Ecto neural progenitor cell (in vitro differentiated cells): ENCODE measurements at places on chromosomes 7 and 10.

DNA sequence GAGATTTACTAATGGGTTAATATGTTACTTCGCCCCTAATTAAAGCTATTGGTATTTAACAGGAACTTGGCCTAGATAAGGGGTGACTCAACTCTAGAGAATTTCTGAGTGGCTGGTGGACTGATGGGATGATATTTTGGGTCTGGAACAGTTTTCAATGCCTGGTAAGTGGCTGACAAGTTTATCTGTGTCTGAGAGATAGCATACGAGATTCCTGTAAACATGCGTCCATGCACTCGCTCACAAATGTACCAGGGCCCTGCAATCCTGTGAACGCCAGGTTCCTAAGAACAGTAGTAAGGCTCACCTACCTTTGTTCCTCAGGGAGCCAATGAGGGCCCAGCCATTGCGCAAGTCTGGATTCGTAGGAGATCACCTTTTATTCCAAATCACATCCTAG lies 683.8 kb upstream of the ANKRD30A start:
- no peak for DNase-seq

- no peak for DNase-seq
Measured at GRCh38 chr10:32046151-32046550, 10.1 kb downstream of the KIF5B start.

DNA sequence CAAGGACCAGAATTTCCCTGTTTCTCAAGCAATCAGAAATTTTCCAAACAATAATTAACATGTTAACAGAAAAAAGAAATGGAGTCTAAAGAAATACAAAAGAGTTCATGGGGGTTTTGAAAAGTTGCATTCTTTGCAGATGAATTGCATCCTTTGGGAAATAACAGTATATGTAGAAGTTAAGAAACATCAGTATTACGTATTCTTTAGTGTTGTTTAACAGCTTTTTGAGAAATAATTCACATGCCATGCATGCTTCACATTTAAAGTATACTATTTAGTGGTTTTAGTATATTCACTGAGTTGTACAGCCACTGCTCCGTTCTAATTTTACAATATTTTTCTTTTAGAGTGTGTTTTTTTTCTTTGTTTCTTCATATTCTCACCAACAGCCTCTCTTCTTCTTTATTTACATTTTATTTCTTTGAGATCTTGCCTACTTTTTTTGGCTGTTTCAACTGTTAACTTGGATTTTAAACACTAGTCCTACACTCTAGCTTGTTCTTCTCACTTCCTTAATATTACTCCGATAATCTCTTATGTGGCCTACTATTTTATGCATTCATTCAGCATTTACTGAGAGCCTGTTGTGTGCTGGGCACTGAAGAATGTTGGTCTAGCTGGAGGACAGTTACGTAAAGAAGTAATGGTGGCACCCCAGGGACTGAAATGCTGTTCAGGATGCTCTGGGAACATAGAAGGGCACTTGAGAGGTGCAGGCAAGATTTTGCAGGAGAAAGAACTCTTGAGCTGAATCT lies 330.1 kb downstream of the EXOC4 start:
- no peak for DNase-seq

- no peak for DNase-seq
Measured at GRCh38 chr7:43240565-43240964, 128.1 kb downstream of the HECW1 start.

DNA sequence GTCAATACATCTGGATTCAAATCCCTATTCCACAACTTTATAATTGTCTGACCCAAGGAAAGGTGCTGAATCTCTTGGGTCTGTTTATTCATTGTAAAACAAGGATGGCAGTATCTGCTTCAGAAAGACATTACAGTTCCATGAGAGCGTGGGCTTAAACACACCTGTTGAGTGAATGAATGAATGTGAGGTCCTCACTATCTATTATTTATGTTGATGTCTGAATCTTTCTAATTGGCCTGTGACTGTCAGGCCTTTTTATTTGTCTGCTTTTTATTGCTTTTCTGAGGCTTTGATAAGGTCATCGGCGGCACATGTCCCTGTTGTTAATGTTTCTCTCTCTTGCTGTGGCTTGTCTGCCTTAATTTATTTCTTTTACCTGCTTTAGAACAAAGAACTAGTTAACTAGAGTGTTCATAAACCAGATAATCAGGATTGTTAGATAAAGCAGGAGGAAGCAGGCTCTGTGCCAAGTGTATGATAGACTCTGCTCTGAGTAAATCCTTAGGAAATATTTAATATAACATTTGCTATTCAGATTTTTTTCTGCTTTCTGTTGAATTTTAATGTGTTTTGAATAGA lies 42.3 kb upstream of the CYCS start:
- DNase-seq, result no peak

DNA sequence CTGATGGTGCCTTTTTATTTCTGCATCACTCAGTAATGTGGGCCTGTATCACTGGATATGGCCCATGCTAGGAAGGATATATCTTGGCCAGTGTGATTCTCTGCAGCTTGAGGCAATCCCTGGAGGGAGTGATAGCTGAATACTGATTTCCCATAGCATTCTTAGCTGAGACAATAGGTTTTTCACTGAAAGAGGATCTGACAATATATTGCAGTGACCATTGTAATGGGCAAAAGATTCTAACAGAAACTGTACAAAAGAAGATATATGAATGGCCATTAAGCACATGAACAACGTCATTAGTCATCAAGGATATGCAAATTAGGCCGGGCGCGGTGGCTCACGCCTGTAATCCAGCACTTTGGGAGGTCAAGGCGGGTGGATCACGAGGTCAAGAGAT lies 117.8 kb downstream of the KAT6B start:
- DNase-seq, result no peak

DNA sequence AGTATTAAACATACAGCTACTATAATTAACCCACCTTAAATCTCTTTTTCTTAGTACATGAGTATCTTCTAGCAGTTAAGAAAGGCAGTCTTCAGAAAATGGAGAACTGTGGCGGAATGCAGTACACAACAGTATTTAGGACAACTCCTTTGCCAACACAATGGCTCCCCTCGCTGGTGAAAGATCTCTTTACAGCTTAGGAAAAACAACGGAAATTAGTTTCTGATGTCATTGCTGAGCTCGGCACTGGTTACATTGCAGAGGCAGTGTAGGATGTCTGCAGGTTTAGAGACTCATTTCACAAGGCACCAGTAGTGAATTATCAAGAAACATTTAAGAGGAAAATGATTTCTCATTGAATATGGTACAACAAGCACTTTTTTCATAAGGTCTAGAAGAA lies 43.4 kb downstream of the GLRX3 start:
- no peak for DNase-seq
